ENCODE measurements at places on chromosomes 12 and 14.
A peak's percentile ranks its signal among the peaks of the same experiment; 100 is the strongest.

DNA sequence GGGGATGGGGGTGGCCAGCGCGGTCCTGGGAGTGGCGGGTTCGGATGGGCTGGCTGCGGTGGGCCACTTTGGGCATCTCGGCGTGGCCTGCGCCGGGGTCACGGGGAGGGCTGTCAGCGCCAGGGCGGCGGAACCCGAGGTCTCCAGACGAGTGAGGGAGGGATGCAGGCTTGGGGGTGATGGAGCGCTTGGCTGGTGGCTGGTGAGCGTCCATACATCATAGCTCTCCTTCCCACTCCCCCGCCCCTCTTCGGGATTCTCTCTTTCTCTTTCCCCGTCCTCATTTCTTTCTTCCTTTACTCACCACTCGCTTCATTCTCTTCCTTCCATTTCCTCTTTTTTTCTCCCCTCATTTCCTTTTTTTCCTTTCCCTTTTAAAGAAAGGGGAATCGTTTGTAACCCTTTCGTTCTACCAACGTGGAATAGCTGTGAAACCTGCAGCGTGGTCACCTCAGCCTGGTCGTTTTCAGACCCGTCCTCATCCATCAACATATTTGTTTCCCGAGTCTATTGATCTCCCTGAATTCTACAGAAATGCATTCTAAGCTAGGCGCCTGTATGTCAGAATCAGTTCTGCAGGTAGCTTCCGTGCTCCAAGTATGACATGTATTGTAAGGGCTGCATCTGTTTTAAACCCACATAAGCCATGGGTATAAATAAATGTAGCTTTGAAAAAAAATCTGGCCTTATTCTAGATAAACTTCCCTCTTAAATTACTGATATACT lies 260.3 kb upstream of the E2F7 start:
- peak; percentile 46 for DNase-seq

DNA sequence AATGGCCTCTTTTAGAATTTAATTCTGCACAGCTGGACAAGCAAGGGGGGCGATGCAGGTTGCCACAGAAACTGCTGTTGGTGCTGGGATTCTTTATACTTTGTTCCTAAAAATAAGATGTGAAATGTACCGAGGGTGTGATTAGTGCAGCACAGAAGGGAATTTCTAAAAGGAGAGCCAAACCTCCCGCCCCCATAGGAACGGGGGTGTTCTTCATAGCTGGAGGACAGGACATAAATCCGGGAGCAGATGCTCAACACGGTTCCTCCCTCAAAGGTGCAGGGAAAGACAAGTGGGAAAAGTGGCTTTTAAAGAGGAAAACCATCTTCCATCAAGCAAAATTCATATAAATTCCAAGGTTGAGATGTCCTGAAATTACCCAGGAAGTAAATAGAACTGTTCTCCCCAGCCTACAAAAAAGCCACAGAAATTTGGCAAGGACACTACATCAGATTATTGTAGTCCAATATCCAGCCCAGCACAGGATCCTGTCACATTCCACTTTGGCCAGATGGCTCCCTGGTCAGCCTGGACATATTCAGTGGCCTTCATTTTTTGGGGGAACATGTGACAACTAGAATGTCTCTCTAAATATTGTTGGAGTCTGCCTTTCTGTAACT lies 51.4 kb upstream of the TMX1 start:
- DNase-seq: no peak

DNA sequence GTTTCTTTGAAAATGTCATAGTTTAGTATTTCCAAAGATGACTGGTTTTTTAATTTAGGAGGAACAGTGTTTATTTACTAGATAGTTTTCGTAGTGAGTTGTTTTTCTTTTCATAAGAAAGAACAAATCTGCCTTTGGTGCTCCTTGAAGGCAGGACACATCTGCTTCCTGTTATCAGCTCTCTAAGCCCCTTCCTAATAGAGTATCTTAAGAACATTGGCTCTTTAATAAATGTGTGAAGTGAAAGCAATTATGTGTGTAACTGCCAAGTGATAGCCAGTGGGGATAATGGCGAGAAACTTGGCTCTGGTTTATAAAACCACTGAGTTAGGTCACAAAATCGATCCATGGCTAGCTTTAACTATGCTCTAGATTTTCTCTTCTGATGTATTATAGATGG lies 23.5 kb upstream of the PPFIBP1 start:
- DNase-seq: no peak

DNA sequence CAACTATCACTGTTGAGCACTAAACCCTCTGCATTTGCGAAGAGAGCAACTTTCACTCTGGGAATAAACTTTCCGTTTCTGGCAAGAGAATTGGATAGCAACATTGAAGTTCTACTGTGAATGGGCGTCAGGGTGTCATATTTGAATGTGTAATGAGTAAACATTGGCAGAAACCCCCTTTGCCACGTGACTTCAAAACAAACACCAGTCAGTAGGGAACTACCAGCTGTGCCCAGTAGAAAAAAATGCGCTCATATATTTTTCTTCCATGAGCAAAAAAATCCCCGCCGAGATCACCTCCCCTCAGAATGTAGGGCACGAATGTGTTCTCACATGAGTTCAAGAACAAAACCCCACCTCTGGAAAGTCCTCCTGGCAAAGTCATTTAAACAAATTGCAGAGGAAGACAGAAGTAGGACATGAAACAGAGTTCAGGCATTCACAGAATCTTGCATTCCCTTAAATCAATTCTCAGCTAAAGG lies 80.6 kb downstream of the BTG1 start:
- DNase-seq: no peak

DNA sequence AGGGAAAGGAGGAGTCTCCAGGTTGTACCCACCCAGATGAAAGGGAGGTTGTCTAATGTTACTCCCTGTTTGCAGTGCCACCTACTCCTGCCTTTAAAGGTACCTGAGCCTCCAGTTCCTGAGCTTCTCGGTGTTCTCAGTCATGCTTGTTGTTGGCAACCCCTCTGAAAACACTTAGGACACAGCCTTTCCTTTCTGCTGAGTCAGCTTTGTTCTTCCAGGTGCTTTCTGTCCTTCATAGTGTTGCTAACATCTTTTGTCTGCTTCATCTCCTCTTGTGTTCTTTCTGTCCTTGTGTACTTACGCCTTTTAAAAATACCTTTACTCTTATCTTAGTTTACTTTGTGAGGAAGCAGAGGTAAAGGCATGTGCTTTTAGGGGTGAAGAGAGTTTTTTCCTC lies 97.0 kb upstream of the NEDD1 start:
- no peak for DNase-seq

DNA sequence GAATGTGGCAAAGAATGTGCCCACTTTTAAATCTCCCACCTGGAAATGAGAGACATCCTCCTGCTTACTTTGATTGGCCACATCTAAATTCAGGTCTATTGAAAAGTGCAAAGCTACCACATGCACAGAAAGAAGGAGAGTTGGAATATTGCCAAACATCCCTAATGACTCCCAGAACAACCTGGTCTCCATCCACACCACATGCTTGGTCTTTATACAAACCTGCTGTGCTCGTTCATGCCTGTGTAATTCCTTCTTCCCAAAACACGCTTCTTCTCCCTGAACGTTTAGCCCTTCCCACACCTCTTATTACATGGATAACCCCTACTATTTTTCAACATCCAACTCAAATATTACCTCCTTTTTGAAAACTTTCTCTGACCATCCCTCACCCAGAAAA lies 66.2 kb upstream of the BCL2L14 start:
- no peak for DNase-seq

- no peak for DNase-seq
Measured at GRCh38 chr12:109871668-109872314, 8.6 kb downstream of the GLTP start.

DNA sequence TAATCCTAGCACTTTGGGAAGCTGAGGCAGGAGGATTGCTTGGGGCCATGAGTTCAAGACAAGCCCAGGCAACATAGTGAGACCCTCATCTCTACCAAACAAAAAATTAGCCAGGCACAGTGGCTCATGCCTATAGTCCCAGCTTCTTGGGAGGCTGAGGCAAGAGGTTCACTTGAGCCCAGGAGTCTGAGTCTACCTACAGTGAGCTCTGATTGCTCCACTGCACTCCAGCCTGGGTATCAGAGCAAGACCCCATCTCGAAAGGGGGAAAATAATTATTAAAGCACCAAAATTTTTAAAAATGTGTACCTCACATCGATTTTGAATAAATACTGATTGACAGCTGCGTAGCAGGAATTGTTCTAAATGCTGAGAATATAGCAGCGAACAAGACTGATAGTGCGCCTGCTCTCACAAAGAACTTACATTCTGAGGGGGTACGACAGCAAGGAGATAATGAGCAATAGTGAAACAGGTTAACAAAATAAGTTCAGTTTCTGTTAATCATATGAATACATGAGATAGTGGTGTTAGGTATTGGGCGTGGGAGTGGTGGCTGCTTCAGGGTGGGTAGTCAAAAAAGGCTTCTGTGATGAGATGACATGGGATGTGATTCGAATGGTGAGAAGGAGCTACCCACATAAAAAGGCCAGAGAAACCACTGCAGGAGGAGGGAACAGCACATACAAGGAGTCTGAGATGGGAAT lies 19.6 kb downstream of the HCFC2 start:
- DNase-seq: no peak

GRCh38 chr12:93358821-93359220 lies 18.9 kb upstream of the NUDT4 start:
- no peak for DNase-seq

DNA sequence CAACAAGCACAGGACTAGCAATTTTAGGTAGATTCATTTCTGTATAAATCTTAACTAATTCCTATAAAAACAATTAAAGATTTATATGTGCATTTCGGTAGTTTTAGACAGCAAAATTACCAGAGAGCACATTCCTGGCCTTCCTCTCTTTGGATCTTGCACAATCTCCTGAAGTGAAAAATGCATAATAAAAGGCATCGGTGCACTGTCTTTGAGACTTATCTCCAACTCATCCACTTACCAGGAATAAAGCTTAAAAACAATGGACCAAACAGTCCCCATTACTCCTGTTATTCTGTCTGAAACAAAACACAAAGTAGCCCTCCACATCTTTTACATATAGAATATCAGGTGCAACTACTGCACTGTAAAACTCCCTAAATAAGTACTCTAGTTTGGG lies 69.3 kb downstream of the HECTD1 start:
- DNase-seq: no peak

DNA sequence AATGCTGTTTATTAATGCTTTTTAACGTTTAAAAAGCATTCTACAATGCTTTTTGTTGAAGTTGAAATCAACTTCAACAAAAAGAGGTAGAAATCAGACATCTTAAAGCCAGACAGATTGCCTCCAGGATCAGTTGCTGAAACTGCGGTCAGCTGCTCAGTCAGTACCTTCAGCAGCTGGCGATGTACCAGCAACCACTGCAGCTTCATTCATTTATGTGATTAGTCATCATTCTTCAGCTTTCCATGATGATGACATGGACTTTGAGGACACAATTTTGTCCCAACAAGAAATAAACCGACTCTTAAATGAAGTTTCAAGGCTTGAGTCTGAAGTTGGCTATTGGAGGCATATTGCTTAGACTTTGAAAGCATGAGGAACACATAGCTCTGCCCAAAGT lies 31.5 kb upstream of the NUAK1 start:
- no peak for DNase-seq

DNA sequence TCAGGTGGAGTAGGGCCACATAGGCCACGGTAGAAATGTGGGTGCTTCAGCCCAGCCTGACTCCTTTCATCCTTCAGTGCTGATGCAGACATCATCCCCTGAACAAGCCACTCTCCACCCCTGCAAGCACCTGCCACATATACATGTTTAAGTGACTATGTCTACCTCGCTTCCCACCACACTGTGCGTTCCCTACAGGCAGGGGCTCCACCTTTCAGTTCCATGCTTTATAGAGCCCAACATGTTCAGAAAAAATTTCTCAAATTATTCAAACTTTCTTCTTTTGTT lies 11.6 kb downstream of the SLC7A7 start:
- DNase-seq: no peak

GRCh38 chr12:106234449-106234848 lies 13.4 kb downstream of the CKAP4 start:
- no peak for DNase-seq

DNA sequence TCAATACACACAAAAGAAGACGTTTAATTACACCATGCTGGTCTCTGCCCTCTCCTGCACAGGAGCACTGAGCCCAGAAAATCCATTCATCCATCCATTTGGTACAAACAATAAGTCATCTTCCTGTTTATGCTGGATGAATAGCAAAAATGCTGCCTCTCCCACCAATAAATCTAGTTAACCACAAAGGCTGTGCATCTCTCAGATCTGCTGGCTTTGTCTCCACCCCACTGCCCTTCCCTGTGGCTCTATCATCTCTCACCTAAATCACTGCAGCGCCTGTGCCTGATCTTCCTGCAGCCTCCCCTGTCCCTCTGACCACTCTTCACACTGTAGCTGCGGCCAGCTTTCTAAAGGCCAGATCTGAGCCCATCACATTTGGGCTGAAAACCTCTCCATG lies 72.9 kb upstream of the DDX11 start:
- DNase-seq: no peak

DNA sequence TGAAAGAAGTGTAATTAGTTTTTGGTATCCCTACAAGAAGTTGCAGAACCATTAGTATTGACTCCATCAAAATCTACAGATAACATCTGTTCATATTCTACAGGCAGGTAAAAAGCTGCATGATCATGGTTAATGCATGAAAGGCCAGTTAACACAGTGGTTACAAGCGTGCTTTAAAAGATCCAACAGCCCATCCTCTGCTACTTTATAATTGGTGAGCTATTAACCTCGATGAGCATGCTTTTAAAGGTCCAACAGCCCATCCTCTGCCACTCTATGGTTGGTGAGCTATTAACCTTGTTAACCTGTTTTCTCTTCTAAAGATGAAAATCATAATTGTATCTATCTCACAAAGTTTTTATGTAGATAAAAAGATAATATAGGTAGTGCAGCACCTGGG lies 289.3 kb downstream of the DUSP6 start:
- no peak for DNase-seq

- peak; percentile 12 for DNase-seq
Measured at GRCh38 chr14:58797010-58797429, 159.3 kb downstream of the DACT1 start.

GRCh38 chr14:36474593-36474992 lies 45.4 kb downstream of the NKX2-1 start:
- DNase-seq: no peak

DNA sequence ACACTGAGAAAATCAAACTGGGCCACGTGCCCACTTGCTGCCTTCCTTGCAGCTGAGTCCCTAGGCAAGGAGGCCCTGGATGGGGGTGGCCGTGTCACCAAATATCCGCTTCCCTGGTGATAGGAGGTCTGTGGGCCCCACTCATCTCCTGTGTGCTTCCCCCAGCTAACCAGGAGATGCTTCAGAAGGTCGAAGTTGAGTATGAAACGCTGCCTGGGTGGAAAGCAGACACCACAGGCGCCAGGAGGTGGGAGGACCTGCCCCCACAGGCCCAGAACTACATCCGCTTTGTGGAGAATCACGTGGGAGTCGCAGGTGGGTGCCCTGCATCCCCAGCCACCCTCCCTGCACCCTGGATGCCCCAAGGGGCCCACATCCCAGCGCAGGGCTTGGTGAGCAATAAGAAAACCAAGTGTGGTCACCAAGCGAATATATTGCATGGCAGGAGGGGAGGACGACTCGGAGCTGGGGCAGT lies 6.8 kb upstream of the SIVA1 start:
- no peak for DNase-seq

GRCh38 chr14:71588028-71588427 lies 344.2 kb upstream of the RGS6 start:
- DNase-seq: no peak
